Foreskin fibroblast (primary cell): ENCODE measurements at places on chromosomes 5 and 9.
A peak's percentile ranks its signal among the peaks of the same experiment; 100 is the strongest.

GRCh38 chr9:86614871-86615849, 260.9 kb upstream of the TUT7 start:
- DNase-seq = peak; percentile 23

DNA sequence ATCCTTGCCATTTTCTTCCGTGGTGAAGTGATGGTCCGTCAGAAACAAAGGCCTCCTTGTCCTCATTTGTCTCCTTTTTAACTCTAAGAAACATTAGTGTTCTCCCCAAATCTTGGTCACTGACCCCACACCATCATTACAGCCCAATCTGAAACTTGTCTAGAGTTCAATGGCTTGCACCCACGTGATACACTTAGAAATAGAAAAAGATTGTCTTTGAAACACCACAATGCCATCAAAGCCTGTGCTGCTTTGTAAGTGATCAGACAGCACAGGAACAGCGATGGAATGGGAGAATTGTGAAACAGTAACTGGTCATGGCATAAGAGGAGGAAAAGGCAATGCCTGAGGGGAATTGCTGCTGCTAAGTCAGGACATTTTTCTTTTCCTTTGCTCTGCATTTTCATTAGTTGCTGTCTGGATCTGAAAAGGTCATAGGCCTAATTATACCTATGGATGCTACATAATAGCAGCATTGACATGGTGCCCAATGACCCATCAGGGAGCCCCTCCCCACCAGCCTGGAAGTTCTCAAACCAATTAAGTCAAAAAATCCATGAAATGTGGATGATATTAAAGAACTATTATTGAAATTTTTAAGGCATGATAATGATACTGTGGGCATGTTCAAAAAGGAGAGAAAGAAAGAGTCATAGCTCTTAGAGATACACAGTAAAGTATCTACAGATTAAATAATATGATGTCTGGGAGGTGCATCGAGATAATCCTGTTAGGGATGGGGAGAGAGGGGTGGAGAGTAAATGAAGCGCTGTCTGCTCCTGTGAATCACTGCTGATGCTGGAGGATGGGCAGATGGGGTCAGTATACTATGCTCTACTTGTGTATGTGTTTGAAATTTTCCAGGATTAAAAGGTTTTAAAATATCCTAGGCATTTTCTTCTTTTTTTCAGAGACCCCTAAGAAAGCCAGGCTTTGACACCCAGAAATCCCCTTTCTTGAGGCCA, 83.6 kb downstream of the ENC1 start:
- peak; percentile 47 for DNase-seq

GRCh38 chr5:157193699-157194424, 13.2 kb downstream of the ITK start:
- DNase-seq = no peak

- no peak for DNase-seq
These were observed 18.4 kb upstream of the GSN start for GRCh38 chr9:121249563-121249962.

DNA sequence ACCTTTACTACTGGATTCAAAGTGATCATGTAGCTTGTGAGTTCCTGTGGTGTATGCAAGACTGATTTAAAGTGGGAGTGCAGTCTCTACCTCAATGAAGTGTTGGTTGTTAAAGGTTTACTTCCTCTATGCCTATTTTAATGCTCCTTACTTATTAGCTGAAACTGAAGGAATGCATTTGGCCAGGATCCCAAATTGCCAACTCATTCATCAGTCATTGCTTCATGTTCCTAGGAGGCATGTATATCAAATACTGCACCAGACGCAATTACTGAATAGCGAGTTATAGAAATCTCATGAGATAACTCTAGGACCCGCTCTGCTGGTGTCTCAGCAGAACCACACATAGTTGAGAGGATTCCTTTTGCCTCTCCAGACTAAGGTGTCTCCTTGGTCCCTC, 143.0 kb upstream of the RPS23 start:
- DNase-seq = peak; percentile 94

DNA sequence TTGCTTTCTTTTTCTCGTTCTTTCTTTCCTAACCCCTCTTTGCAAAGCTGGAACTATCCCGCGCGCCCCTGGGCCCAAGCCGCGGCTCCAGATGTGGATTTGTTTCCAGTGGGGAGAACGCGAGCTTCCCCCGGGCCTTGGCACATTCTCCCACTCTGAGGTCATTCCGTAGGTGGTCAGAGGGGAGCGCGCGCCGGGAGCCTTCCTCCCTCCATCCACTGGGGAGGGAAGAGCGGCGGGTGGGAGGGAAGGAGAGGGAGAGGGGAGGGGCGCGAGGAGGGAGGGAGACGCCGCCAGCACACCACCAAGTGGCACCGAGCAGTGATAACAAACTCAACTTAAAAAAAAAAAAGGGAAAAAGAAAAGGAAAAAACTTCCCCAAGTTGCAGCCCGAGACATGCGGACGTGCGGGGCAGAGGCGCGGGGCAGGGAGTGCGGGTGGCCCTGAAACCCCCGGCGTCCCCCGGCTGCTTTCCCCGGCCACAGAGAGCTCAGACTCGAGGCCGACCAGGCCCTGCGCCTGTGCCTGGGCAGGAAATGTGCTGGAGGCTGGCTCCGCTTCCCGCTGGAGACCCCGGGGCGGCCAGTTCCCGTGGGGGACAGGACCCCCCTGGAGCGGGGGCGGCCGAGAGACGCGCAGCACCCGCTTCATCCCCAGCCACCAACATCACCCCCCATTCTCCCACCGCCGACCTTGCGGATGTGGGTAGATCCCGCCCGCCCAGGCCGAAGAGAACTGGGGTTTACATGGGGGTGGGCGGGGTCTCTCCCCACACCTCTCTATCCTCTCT, 3.1 kb downstream of the IER5L start:
- DNase-seq = peak; percentile 98

GRCh38 chr9:91176426-91176825, 185.3 kb downstream of the AUH start:
- no peak for DNase-seq

DNA sequence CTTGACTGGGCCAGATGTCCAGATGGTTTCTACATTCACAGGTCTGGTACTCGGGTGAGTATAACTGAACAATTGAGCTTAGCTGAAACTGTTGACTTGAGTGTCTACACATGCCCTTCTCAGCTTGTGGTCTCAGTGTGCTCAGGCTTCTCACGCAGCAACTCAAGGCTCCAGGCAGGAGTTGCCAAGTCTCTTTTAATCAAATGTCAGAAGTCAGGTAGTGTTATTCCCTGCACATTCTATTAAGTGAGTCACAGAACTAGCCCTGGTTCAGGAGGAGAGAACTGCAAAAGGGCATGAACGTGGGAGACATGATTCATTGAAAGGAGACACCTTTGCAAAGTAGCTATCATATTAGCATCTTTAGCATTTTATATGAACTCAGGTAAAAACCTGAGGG, 199.3 kb upstream of the ACTBL2 start:
- DNase-seq = no peak

DNA sequence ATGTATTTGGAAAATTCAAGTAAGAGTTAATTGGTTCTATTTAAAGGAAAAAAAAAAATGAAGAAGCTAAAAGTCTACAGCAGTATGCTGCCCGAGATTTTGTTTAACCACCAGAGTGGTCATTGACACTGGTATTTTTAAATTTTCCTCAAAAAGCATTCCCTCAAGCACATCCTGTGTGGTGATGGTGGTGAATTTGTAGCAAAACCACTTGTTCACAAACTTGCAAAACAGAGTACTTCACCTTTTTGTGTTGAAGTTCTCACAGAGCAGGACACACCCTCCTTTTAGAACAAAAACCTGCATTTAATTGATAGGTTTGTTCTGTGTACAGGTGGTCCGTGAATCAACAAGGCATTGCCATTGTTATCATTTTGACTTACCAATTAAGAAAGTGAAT, 374.2 kb downstream of the EFNA5 start:
- no peak for DNase-seq

- peak; percentile 1 for DNase-seq
These were observed 343.7 kb upstream of the KCNN2 start for GRCh38 chr5:114018186-114018585.

DNA sequence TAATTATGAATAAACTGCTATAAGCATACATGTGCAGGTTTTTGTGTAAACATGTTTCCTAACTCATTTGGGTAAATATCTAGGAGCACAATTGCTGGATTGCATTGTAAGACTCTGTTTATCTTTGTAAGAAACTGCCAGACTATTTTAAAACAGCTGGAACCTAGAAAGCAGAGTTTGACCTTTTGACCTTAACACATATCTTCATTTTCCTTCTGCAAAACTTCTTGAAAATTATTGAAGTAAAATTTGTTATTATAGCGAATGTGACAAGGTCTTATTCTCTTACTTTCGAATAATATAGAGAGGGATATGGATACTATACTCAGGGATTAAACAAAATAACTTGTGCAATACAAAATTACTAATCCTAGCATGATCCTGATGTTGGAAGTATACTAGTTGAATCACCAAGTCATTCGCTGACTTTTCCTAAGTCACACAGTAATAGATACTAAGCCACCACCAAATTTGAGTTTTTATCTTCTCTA, 3.2 kb upstream of the ANXA1 start:
- no peak for DNase-seq

DNA sequence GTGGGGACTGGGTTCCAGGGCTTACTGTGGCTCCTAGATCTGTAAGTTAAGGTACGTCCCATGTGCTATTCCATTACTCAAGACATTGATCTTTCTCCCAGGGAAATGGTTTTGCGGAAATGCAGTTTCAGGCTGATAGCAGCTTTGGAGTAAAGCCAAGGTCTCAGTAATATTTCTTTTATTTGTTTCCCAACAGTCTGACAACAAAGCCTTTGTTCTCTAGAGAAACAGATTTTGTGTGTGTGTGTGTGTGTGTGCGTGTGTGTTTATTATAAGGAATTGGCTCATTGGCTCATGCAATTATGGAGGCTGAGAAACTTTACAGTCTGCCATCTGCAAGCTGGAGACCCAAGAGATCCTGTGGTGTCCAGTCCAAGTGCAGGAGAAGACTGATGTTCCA, 12.1 kb upstream of the POC5 start:
- DNase-seq = no peak

GRCh38 chr5:124546643-124547042, 199.8 kb downstream of the ZNF608 start:
- peak; percentile 55 for DNase-seq

GRCh38 chr5:139371482-139372435, 11.3 kb downstream of the SLC23A1 start:
- DNase-seq = no peak

- DNase-seq = peak; percentile 92
These were observed 16.5 kb upstream of the QRFP start for GRCh38 chr9:130912932-130913598.

GRCh38 chr9:116451500-116452115, 235.5 kb upstream of the TRIM32 start:
- DNase-seq = no peak

DNA sequence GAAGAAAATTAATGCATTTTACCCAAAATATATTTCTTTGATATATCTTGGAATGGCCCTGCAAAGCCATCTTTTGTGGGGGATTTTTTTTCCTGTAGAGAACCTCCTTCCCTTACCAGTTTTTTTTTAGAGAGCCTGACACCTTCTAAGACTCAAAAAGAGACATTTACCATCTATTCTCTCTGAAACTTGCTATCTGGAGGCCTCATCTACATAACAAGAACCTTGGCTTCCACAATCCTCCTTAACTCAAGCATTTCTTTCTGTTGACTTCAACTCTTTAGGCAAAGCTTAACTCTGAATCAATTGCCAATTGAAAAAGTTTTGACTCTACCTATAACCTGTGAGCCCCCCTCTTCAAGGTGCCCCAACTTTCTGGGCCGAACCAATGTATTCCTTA, 6.2 kb downstream of the SLC45A2 start:
- DNase-seq = no peak

GRCh38 chr5:139204196-139204595, 6.0 kb upstream of the SIL1 start:
- peak; percentile 19 for DNase-seq

DNA sequence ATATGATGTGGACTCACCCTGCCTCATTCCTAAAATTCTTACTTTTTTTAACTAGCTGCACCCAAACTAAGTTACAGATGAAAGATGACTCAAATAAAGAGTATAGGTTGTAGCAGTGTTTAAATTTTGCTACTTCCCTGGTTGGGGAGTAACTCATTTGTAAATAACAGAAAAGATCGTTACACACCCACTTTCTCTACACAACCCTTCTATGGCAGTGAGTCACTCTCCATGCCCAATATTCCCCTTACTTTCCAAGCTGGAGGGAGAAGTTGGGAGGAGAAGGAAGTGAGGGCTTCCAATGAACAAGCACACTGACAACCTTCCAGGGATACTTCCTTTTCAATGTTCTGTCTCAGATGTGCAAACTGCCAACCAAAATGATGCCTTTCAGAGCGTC, 1.9 kb downstream of the RASEF start:
- DNase-seq = peak; percentile 32

GRCh38 chr9:477193-477592, 262.5 kb downstream of the DOCK8 start:
- DNase-seq = no peak

DNA sequence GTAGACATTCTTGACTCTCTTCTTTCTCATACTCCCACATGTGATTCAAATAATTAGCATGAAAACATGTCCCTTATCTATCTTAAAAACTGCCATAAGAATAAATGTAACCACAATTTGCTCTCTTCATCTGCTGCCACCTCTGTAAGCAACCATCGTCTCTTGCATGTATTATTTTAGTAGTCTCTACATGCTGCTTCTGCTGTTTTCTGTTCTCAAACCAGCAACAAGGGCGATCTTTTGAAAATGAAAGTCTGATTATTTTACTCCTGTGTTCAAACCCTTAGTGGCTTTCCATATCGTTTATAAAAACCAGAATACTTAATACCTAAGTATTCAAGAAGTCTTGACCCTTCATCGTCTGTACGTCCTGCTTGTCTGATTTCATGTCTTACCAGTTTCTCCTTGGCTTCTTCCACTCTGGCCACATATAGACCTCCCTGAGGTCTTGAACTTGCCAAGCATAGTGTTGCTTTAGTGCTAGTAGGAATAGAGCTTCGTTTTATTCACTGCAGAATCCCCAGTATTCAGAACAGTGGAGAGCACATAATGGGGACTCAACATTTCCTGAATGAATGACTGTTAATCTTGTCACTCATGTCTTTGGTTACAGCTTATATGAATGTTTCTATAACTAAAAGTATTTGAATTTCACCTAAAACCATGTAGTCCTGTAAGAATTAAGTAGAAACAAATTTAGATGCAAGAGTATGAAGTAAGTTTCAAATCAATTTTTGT, 10.6 kb downstream of the CDC42SE2 start:
- no peak for DNase-seq

DNA sequence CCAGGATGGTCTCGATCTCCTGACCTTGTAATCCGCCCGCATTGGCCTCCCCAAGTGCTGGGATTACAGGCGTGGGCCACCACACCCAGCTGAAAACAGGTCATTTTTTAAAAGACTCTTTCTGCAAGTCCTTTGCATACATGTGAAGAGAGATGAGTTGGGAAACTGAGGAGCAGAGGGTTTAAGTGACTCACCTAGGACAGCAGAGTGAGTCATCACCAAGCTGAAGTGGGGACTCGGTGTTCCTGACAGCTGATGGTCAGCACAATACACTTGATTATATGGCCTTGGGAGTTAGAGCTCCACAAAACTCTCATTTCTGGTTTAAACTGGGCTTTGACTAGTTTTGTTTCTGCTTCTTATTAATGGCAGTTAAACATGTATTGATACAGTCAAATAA, 38.1 kb upstream of the SSBP2 start:
- DNase-seq = peak; percentile 65

- peak; percentile 53 for DNase-seq
These were observed 222.2 kb downstream of the AOPEP start for GRCh38 chr9:94948567-94949235.
